ENCODE measurements at places on chromosomes 2 and 18.

- DNase-seq, result no peak
These were observed 96.8 kb downstream of the SNTG2 start for GRCh38 chr2:1047485-1047884.

DNA sequence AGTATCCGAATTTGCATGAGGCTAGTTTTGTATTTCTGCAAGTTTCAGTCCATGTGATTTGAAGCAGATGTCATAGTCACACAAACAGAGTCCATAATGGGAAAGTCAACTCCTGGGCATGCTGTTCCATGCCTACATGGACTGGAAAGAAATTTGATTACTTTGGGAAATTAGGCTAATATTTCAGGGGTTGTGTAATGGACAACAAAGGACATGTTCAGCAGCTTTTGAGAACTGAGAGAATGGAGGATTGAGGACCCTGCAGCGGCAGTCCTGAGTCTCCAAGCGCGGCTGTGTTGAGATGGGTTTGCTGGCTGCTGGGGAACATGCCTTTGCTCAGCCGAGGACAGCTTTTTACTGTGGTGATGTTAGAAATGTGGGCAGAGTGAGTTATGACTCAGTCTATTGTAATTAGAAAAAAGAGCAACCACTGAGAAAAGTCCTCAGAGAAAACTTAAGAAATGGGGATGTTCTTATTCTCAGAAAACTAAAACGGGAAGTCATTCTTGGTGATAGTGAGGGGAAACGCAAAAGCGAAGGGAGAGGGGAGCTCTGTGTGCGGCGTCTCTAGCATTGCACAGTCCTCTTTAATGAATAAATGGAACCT is 149.2 kb downstream of the FAM210A start:
- no peak for DNase-seq

GRCh38 chr2:239008677-239009588 is 161.0 kb downstream of the TWIST2 start:
- DNase-seq, result no peak

DNA sequence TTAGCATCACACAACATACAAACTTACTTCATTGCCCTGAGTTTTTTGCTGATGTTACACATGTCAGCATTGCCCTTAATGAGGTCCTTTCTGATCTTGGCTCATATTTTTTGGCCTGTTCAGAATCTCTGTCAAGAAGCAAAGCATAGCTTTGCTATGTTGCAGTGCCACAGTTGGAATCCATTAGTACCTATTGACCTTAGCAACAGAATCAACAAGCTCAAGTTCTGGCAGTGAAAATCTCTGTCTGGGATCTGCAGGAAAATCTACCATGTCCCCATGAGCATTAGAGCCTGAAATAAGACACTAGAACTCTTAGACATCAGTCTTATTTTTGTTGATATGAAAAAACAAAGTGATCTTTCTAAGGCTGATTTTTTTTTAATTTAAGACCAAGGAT is 105.6 kb upstream of the FHL2 start:
- no peak for DNase-seq

DNA sequence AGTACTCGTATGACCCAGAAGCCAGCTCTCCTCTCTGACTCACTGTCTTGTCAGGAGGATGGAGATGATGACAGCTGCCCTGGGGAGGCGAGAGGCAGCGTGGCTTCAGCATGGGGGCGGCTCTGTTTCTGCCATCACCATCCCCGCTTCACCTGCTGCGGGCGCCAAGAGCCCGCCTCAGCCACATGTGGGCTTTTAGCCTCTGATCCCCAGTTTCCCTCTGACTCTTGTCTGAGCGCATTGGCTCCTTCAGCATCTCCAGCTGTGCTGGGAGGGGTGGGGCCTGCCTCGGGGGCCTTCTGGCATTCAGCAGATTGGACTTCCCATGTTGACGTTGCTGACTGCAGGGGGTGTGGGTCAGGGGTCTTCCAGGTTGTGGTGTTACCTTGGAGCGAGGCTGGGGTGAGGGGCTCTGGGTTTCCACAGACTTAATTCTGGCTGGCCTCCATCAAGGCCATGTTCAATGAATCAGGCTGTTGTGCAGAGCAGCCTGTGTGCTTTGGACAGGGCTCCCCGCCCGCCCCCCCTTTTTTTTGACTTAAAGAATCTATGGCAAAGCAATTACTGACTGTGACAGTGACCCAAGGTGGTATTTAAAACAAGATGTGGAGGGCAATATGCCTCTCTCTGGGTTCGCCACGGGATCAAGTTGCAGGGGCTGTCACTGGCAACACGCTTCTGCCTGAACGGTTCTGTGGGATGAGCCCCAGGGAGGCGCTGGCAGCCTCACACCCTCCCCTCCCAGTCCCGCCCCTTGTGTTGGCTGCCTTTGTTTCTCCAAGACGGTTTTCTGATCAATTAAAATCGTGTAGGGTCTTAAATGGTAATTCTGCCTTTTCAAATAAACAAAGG is 228.3 kb downstream of the LDLRAD4 start:
- no peak for DNase-seq

- no peak for DNase-seq
These were observed 43.4 kb downstream of the CERS6 start for GRCh38 chr2:168499500-168499899.

- no peak for DNase-seq
These were observed 48.0 kb upstream of the LPIN2 start for GRCh38 chr18:3060667-3061580.

DNA sequence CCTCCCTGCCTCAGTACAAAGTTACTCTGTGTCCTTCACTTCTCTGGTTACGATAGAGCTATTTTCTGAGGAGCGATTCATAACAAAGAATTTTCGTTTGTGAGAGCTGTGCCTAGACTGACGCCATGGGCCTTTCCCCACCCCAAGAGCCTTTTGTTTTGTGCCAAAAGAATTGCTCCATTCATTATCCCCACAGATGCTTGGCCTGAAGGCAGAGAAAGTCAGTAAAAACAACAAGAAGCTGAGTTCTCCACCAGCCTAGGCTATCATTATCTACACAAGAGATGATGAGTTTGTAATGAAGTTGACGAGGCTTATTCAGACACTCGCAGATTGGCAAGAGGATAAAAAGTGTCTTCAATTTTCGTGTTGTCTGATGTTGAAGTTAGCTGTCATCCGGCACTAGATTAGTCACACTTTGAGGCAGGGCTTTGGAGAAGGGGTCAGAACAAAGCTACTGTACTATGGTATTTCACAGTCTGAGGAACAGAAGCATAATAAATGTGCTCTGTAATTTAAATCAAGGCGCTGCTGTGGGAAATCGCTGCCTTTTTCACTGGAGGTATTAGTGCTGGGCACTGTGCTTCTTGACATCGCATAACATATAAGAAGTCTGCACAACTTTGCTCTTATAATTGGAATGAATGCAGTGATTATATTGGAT is 278.4 kb upstream of the FIGN start:
- DNase-seq, result no peak

GRCh38 chr2:216721141-216721540 is 25.8 kb upstream of the IGFBP5 start:
- no peak for DNase-seq

- DNase-seq, result no peak
These were observed 325.6 kb downstream of the NR4A2 start for GRCh38 chr2:156006721-156007618.

DNA sequence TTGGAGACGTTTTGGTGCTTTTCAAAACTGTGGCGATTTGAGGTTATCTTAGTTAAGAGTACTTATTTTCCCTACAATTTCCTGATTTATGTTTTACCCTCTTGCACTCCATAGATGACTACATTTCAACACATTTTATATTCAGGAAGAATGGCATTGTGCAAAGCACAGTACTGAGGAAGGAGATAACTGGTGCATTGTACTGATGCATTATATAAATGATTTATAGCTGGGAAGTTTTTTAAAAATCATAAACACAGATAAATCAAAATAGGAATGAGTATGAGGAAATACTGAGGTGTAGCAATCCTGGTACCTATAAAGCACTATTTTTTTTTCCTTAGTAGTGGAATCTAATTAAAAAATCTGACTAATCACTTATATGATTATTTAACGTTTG is 5.6 kb downstream of the REL start:
- no peak for DNase-seq

DNA sequence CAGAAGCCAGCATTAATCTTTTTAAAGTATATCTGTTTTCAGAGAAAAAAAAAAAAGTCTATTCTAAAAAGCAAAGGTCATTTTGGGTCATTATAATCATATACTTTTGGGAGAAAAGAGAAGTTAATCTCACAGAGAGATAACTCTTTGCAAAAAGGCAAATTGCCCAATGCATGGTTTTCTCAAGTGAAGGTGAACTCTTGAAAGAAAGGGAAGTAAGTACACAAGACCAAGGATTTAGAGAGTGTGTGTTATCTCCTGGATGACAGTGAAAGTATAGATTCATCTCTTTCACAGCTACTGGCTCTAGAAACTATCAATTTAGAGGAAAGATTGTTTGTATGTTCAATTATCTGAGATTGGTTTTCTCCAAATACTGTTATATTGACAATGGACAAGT is 151.4 kb downstream of the CD8B2 start:
- no peak for DNase-seq

GRCh38 chr2:16025876-16026640 is 85.7 kb downstream of the MYCN start:
- no peak for DNase-seq

DNA sequence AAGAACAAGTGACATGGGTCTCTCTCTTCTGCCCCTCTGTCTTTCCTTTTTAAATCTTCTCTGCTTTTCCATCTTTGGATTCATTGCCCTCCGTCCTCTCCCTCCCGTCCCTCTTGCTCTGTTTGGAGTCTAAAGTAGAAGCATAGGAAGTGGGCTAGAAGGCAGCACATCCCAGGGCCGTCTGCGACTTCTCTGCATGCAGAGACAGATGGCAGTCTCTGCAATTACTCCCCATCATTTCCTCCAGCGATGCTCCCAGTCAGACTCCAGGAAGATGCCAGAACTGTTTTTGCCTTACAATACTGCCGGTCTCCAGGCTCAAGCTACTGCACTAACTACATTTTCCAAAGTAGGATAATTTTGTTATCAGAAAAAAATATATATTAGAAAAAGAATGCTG is 35.2 kb upstream of the LPIN2 start:
- DNase-seq, result no peak

GRCh38 chr2:55923091-55923981 is at the start of gene EFEMP1:
Gene EFEMP1, minus strand, starts transcription at chr2:55923782. Its CDS starts 1,342 bp downstream, at chr2:55922440.
- DNase-seq, result peak; percentile 55

GRCh38 chr2:33314541-33314940 is 161.9 kb upstream of the RASGRP3 start:
- DNase-seq, result no peak

Measured in NCI-H526 treated with DMSO at 0.1 percent for 48 hours (cell line).